Dermis lymphatic vessel endothelial cell (primary cell): ENCODE measurements at places on chromosomes 7 and 10. TPM values are rescaled to one million over a fixed set of nuclear protein-coding genes. Genes with fewer than 3 reads are reported as not detected.

WDR86 gene
- total RNA-seq, result 0.11 TPM in 1 of 2 replicates, not detected in the other

DGKB gene
- not detected in 2 replicates for total RNA-seq

GIMAP6 gene
- 248 and 292 TPM in 2 replicates for total RNA-seq

OR2A1 gene
- total RNA-seq, result under 0.01 TPM in 1 of 2 replicates, not detected in the other

CWF19L1 gene
- total RNA-seq, result 19.4 and 28.9 TPM in 2 replicates

FOXP2 gene
- total RNA-seq, result 1.5 and 4.0 TPM in 2 replicates

TRIM50 gene
- total RNA-seq, result not detected in 2 replicates

DGKI gene
- total RNA-seq, result 0.86 and 2.5 TPM in 2 replicates

LBX1 gene
- not detected in 2 replicates for total RNA-seq

PILRA gene
- total RNA-seq, result 0.17 and 0.22 TPM in 2 replicates

NXPH1 gene
- total RNA-seq, result not detected in 2 replicates

LZTS2 gene
- 29.5 and 37.7 TPM in 2 replicates for total RNA-seq

KIAA1217 gene
- total RNA-seq, result 12.7 and 16.1 TPM in 2 replicates

HTR7 gene
- 0.09 and 0.22 TPM in 2 replicates for total RNA-seq

FAM149B1 gene
- total RNA-seq, result 24.1 and 28.4 TPM in 2 replicates

GPC2 gene
- total RNA-seq, result 1.3 and 3.5 TPM in 2 replicates

ARMC3 gene
- total RNA-seq, result not detected in 2 replicates

TMEM178B gene
- under 0.01 and 0.11 TPM in 2 replicates for total RNA-seq

CPED1 gene
- 2.8 TPM in 2 replicates for total RNA-seq

EBLN1 gene
- not detected in 2 replicates for total RNA-seq

NACAD gene
- total RNA-seq, result 0.34 and 0.43 TPM in 2 replicates

OR2A7 gene
- total RNA-seq, result not detected in 2 replicates

CTBP2 gene
- total RNA-seq, result 99.0 and 128 TPM in 2 replicates

PPP1R9A gene
- total RNA-seq, result 11.2 and 17.2 TPM in 2 replicates

SPACDR gene
- 0.09 and 0.22 TPM in 2 replicates for total RNA-seq

C10orf67 gene
- under 0.01 TPM in 1 of 2 replicates, not detected in the other for total RNA-seq

ZNF488 gene
- 0.09 TPM in 1 of 2 replicates, not detected in the other for total RNA-seq

CALML3 gene
- total RNA-seq, result not detected in 2 replicates

SLC13A1 gene
- not detected in 2 replicates for total RNA-seq
